ENCODE measurements at places on chromosomes 6 and 20. TPM values are rescaled to one million over a fixed set of nuclear protein-coding genes. Genes with fewer than 3 reads are reported as not detected.
A peak's percentile ranks its signal among the peaks of the same experiment; 100 is the strongest.

GRCh38 chr20:23223908-23224580 is 126.5 kb upstream of the NXT1 start:
- no peak overlapping the region for H3K27ac ChIP-seq
- H3K36me3 ChIP-seq, result no peaks in the 10 kb centered on the region
- H3K27me3 ChIP-seq, result no peaks in the 10 kb centered on the region
- DNase-seq, result no peak
- no peak overlapping the region for H3K4me3 ChIP-seq

DNA sequence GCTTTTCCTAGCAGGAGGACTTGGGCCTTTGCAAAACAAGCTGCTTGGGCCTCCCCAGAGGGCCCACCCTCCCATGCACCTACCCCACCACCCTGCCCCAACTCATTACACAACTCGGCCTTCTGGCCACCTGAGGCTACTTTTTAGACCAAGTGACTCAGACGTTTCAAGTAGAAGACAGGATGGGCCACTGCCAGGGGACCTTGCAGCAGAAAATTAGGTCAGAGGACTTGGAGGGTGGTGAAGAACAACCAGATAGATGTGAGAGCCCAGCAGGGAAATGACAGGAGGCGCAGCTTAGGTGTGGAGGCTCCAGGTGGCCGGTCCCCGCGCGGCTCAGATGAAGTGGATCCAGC is 1.4 kb downstream of the PPP1R3D start:
- H3K4me1 ChIP-seq, result peaks cover 23% of the 10 kb centered on the region

GRCh38 chr6:92820601-92821000 is 598.8 kb downstream of the EPHA7 start:
- H3K36me3 ChIP-seq, result no peaks in the 10 kb centered on the region
- no peaks in the 10 kb centered on the region for H3K27me3 ChIP-seq
- H3K27ac ChIP-seq, result no peak overlapping the region
- DNase-seq, result no peak

DNA sequence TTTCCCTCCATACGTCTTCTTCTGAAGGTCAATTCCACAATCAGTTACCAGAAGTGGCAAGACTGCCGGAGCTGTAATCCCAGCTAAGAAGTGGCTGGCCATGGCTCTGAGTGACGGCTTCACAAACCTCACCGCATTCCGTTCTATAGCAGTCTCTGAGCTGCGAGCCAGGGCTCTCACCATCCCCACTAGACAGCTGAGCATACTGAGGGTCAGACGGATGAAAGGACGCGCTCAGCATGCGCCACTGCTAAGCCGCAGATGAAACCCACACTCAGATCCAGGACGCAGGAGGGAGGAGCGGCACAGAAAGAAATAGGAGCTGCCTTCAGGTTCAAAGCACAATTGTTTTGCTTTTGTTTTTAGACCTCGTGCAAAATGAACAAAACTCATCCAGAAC is 97.9 kb downstream of the ANKRD60 start:
- DNase-seq, result no peak
- peaks cover 4% of the 10 kb centered on the region for H3K27me3 ChIP-seq
- H3K4me3 ChIP-seq, result no peak overlapping the region
- no peaks in the 10 kb centered on the region for H3K4me1 ChIP-seq
- no peak overlapping the region for H3K27ac ChIP-seq
- no peaks in the 10 kb centered on the region for H3K36me3 ChIP-seq

GRCh38 chr20:63942969-63943807 is 13.0 kb downstream of the UCKL1 start:
- no peak for DNase-seq
- H3K4me1 ChIP-seq, result peaks cover 45% of the 10 kb centered on the region
- peaks cover 43% of the 10 kb centered on the region for H3K36me3 ChIP-seq
- no peak overlapping the region for H3K4me3 ChIP-seq
- no peak overlapping the region for H3K27ac ChIP-seq

DNA sequence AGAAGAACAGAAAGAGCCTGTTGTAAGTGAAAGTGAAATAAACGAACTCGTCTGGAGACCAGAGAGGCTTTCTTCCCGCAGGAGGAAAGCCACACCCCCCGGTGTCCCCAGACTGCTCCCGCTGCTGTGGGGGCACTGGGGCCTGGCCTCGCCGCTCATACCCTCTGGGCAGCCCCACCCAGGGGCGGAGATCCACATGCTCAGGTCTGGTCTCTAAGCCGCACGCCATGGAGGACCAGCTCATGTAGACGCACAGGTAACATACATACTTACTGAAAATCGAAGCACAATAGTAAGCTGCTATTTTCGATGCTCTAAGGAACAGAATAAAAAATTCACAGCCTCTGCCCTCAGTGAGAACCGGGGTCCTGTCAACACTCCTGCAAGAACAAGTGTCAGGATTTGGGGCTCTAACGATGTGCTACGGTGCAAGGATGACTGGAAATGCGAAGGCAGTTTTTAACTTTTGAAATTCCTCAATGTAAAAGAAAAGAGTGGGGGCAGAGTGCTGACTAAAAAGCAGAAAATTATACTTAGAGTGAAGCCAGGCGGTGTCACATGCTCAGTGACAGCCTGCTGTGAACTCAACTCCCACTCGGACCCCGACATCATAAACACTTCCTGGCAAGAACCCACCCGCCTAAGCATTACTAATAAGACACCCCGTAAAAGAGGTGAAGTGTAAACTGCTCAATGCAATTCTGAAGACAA is 110.5 kb downstream of the IRF4 start:
- no peaks in the 10 kb centered on the region for H3K36me3 ChIP-seq
- peak; percentile 69 for DNase-seq
- H3K4me1 ChIP-seq, result peaks cover 23% of the 10 kb centered on the region

- H3K4me1 ChIP-seq, result no peaks in the 10 kb centered on the region
- H3K27me3 ChIP-seq, result no peaks in the 10 kb centered on the region
- DNase-seq, result no peak
- H3K27ac ChIP-seq, result no peak overlapping the region
Measured at GRCh38 chr6:123415844-123416468, 220.8 kb downstream of the TRDN start.

GRCh38 chr6:136860043-136860442 is 37.7 kb downstream of the PEX7 start:
- no peaks in the 10 kb centered on the region for H3K36me3 ChIP-seq
- H3K27ac ChIP-seq, result no peak overlapping the region
- DNase-seq, result no peak
- no peaks in the 10 kb centered on the region for H3K4me1 ChIP-seq
- no peak overlapping the region for H3K4me3 ChIP-seq

GRCh38 chr20:63138855-63139341 is 77.0 kb downstream of the YTHDF1 start:
- H3K4me1 ChIP-seq, result no peaks in the 10 kb centered on the region
- H3K27ac ChIP-seq, result no peak overlapping the region
- H3K36me3 ChIP-seq, result no peaks in the 10 kb centered on the region
- no peak overlapping the region for H3K4me3 ChIP-seq

- DNase-seq, result peak; percentile 53
- no peaks in the 10 kb centered on the region for H3K36me3 ChIP-seq
- H3K4me3 ChIP-seq, result no peak overlapping the region
- H3K27me3 ChIP-seq, result no peaks in the 10 kb centered on the region
- peaks cover 41% of the 10 kb centered on the region for H3K4me1 ChIP-seq
Measured at GRCh38 chr20:50338479-50339391, 148.1 kb downstream of the CEBPB start.

- no peaks in the 10 kb centered on the region for H3K36me3 ChIP-seq
- H3K27ac ChIP-seq, result no peak overlapping the region
- H3K27me3 ChIP-seq, result peaks cover 2% of the 10 kb centered on the region
- no peak overlapping the region for H3K4me3 ChIP-seq
- H3K4me1 ChIP-seq, result peaks cover 28% of the 10 kb centered on the region
Measured at GRCh38 chr20:36860811-36861624, 14.9 kb upstream of the TLDC2 start.

DNA sequence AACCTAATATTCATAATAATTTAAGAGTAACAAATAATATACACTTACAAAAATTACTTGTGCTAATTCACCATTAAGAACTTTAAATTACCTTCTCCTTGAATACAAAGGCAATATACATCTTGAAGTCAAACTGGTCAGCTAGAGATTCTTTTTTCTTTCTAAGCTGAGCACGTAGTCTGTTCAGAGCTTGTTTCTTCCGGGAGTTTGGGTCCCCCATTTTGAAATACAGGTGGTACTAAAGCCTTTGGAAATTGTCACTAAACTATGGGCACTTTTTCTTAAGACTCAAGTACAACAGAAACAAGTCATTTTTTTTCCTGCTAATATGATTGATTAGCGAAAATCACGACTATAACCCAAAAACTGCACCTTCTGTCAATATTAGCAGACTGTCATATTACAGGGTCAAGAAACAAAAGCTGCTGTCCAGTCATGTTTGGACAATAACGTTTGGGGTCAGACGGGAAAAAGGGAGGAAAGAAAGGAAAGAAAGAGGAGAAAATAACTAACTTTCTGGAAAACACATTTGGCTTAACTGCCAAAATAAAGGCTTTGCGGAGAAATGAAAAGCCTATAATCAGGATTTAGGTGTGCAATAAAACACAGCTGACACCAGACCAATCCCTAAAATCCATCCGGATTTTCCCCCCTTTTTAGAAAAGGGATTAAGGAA is 367 bp downstream of the C6orf62 start:
- H3K27me3 ChIP-seq, result no peaks in the 10 kb centered on the region
- H3K27ac ChIP-seq, result peak overlapping the region; percentile 100
- H3K4me1 ChIP-seq, result peaks cover 32% of the 10 kb centered on the region
- H3K36me3 ChIP-seq, result peaks cover 34% of the 10 kb centered on the region
- DNase-seq, result peak; percentile 48

GRCh38 chr6:166619912-166620311 is 7.1 kb downstream of the RPS6KA2 start:
- no peaks in the 10 kb centered on the region for H3K4me1 ChIP-seq
- DNase-seq, result no peak
- no peaks in the 10 kb centered on the region for H3K36me3 ChIP-seq
- peaks cover 3% of the 10 kb centered on the region for H3K27me3 ChIP-seq

GRCh38 chr20:38036366-38036765 is 2.8 kb downstream of the RPRD1B start:
- H3K27me3 ChIP-seq, result no peaks in the 10 kb centered on the region
- DNase-seq, result no peak
- peaks cover 30% of the 10 kb centered on the region for H3K4me1 ChIP-seq
- H3K4me3 ChIP-seq, result no peak overlapping the region

GRCh38 chr20:63521602-63522001 is 1.0 kb downstream of the PPDPF start:
- no peak overlapping the region for H3K27ac ChIP-seq
- H3K4me1 ChIP-seq, result peaks cover 23% of the 10 kb centered on the region
- peak overlapping the region; percentile 65 for H3K4me3 ChIP-seq
- peaks cover 6% of the 10 kb centered on the region for H3K36me3 ChIP-seq

PTGIS gene
- not detected for total RNA-seq

GPX5 gene
- not detected for total RNA-seq

POM121L2 gene
- total RNA-seq, result not detected

C6orf132 gene
- 0.05 TPM for total RNA-seq

OR2H2 gene
- not detected for total RNA-seq

KIF25 gene
- not detected for total RNA-seq

OTOR gene
- not detected for total RNA-seq

MUCL3 gene
- total RNA-seq, result not detected

PRRC2A gene
- 264 TPM for total RNA-seq
